ENCODE measurements at places on chromosomes 11 and 22. TPM values are rescaled to one million over a fixed set of nuclear protein-coding genes. Genes with fewer than 3 reads are reported as not detected.

Gene PIM3
- 316 TPM for total RNA-seq

Gene MS4A3
- total RNA-seq, result not detected

Gene SEPTIN5
- total RNA-seq, result 18.2 TPM

Gene CNIH2
- total RNA-seq, result not detected

Gene LRRC32
- 21.6 TPM for total RNA-seq

Gene PMM1
- 41.9 TPM for total RNA-seq

Gene ASPHD2
- 6.1 TPM for total RNA-seq

Gene SLC5A12
- not detected for total RNA-seq

Gene KRTAP5-8
- not detected for total RNA-seq

Gene DEUP1
- total RNA-seq, result not detected

Gene SCUBE2
- 29.8 TPM for total RNA-seq

Gene DCDC1
- 0.55 TPM for total RNA-seq

Gene BSX
- not detected for total RNA-seq

Gene MOV10L1
- total RNA-seq, result not detected

Gene EIF1AD
- 3.8 TPM for total RNA-seq

Gene RABL2B
- 18.1 TPM for total RNA-seq

Gene GGT1
- 17.4 TPM for total RNA-seq

Gene CADM1
- 29.7 TPM for total RNA-seq

Gene LRRN4CL
- 4.0 TPM for total RNA-seq

Gene ROM1
- total RNA-seq, result 5.8 TPM

Gene OR5M3
- not detected for total RNA-seq

Measured in stomach (tissue), 19 donors.